ENCODE measurements at places on chromosomes 4 and X.

- H3K27me3 ChIP-seq: no peaks in the 10 kb centered on the region
- H3K36me3 ChIP-seq: peaks cover 28% of the 10 kb centered on the region
- peak overlapping the region; percentile 0 for H3K27ac ChIP-seq
- peaks cover 11% of the 10 kb centered on the region for H3K4me1 ChIP-seq
- H3K4me3 ChIP-seq: no peak overlapping the region
- DNase-seq: no peak
Observed at GRCh38 chrX:123626962-123627361, 105.9 kb downstream of the THOC2 start.

- no peak overlapping the region for H3K4me3 ChIP-seq
- H3K36me3 ChIP-seq: no peaks in the 10 kb centered on the region
- DNase-seq: no peak
- no peaks in the 10 kb centered on the region for H3K4me1 ChIP-seq
- no peaks in the 10 kb centered on the region for H3K27me3 ChIP-seq
Observed at GRCh38 chrX:67718926-67719325, 175.1 kb downstream of the AR start.

- no peaks in the 10 kb centered on the region for H3K27me3 ChIP-seq
- no peaks in the 10 kb centered on the region for H3K36me3 ChIP-seq
- no peaks in the 10 kb centered on the region for H3K4me1 ChIP-seq
- no peak overlapping the region for H3K27ac ChIP-seq
- DNase-seq: no peak
Observed at GRCh38 chr4:180530787-180531186, 1712.4 kb upstream of the TENM3 start.

DNA sequence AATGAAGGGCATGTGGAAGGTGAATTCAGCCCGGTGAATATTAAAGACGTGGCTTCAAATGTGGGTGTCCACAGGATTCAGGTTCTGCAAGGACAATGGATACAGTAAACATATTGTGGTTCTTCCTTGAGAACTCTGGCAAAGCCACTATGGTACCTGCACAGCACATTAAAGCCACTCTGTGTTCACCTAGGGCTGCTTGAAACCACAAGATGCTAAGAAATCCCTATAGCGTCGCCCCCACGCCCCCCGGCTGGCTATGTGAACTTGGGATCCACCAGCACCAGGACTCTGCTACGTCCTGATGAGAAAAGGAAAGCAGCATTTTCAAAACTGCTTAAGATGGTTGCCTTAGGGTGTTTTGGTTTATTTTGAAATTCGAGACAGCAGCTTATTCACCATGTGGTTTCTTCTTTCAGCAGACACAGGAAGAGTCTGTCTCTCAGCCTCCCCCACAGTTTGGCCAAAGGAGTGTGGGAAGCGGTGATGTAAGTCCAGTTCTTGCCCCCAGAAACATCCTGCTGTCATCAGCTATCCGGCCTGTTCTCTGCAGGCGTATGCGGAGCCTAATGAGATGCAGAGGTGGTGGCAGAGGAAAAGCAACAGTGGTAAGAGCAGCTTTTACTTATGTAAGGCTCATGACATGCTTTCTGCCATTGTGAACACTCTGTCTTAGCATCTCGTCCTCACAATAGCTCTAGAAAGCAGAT, 111.5 kb downstream of the AFAP1 start:
- DNase-seq: peak; percentile 21
- peaks cover 57% of the 10 kb centered on the region for H3K4me1 ChIP-seq
- peak overlapping the region; percentile 72 for H3K27ac ChIP-seq
- peaks cover 4% of the 10 kb centered on the region for H3K27me3 ChIP-seq
- H3K4me3 ChIP-seq: peak overlapping the region; percentile 41

DNA sequence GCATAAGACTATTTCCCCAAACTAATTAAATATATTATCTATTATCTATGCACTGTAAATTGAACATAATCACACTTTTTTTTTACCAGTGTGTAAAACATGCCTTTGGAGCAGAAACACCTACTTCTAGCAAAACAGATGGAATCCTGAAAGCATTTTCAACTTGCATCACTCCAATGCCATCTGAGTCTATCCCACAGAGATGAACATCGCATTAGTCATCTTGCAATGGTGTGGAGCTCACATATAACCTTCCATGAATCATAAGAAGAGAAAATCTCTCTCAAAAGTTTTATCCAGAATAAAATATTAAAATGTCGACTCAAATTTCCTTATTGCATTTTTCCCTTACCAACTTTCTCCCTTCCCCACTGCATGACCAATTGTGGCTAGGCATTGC, 406.7 kb upstream of the ACTRT1 start:
- no peak overlapping the region for H3K27ac ChIP-seq
- no peaks in the 10 kb centered on the region for H3K4me1 ChIP-seq
- no peaks in the 10 kb centered on the region for H3K27me3 ChIP-seq
- no peak overlapping the region for H3K4me3 ChIP-seq
- DNase-seq: no peak
- H3K36me3 ChIP-seq: no peaks in the 10 kb centered on the region

GRCh38 chrX:73268463-73268862, 53.8 kb upstream of the NAP1L2 start:
- H3K4me1 ChIP-seq: no peaks in the 10 kb centered on the region
- H3K27ac ChIP-seq: no peak overlapping the region
- no peaks in the 10 kb centered on the region for H3K36me3 ChIP-seq
- H3K27me3 ChIP-seq: peaks cover 2% of the 10 kb centered on the region
- no peak overlapping the region for H3K4me3 ChIP-seq

- peaks cover 1% of the 10 kb centered on the region for H3K36me3 ChIP-seq
- no peak for DNase-seq
- peaks cover 9% of the 10 kb centered on the region for H3K4me1 ChIP-seq
- H3K27ac ChIP-seq: peak overlapping the region; percentile 52
Observed at GRCh38 chr4:13539619-13540445, 4.5 kb downstream of the NKX3-2 start.

- no peaks in the 10 kb centered on the region for H3K27me3 ChIP-seq
- H3K36me3 ChIP-seq: no peaks in the 10 kb centered on the region
- H3K4me3 ChIP-seq: no peak overlapping the region
Observed at GRCh38 chr4:52568351-52568750, 90.8 kb downstream of the USP46 start.

GRCh38 chr4:16890651-16891050, 7.8 kb downstream of the LDB2 start:
- peaks cover 35% of the 10 kb centered on the region for H3K4me1 ChIP-seq
- H3K36me3 ChIP-seq: no peaks in the 10 kb centered on the region
- no peak overlapping the region for H3K27ac ChIP-seq
- H3K4me3 ChIP-seq: no peak overlapping the region

GRCh38 chr4:99483636-99484035, 27.2 kb upstream of the C4orf17 start:
- no peak overlapping the region for H3K27ac ChIP-seq
- peaks cover 3% of the 10 kb centered on the region for H3K27me3 ChIP-seq
- no peak for DNase-seq
- H3K36me3 ChIP-seq: no peaks in the 10 kb centered on the region

DNA sequence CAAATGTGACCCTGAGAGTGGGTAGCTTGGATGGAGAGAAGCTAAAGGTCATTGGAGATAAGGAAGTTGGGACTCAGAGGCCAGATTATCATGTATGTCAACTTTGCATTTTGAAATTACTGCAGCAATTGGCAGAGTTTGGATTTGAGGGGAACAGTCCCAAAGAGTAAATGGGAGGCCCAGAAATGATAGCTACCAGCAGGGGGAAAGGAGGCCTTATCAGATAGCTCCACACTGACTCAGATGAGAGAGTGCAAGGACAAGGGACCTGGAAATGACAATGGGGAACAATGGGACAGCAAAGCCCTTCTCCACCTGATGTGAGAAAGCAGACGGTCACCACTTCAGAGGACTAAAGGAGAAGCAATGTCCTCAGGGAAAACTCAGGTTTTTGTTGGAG, 201.5 kb upstream of the JADE1 start:
- H3K4me1 ChIP-seq: no peaks in the 10 kb centered on the region
- peaks cover 2% of the 10 kb centered on the region for H3K27me3 ChIP-seq
- no peak overlapping the region for H3K4me3 ChIP-seq
- H3K36me3 ChIP-seq: no peaks in the 10 kb centered on the region

DNA sequence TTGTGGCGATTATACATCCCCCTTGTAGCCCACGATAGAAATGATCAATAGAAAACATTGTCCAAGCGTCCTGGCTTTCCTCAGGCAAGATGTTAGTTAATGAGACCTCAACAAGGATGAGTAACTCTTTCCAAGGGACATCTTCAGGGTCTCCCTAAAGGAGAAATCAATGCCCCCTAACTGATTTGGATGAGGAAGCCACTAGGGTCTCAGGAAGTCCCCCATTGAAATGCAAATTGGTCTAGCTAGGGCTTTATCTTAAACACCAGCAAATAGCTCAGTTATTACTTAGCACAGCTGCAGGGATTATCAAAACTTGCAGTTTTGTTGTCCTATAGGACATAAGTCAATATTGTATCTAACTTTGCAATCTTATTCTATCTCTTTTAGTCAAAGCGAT, 721.5 kb downstream of the IL1RAPL1 start:
- H3K4me3 ChIP-seq: no peak overlapping the region
- no peaks in the 10 kb centered on the region for H3K4me1 ChIP-seq
- DNase-seq: no peak
- H3K27ac ChIP-seq: no peak overlapping the region
- no peaks in the 10 kb centered on the region for H3K27me3 ChIP-seq
- H3K36me3 ChIP-seq: no peaks in the 10 kb centered on the region

DNA sequence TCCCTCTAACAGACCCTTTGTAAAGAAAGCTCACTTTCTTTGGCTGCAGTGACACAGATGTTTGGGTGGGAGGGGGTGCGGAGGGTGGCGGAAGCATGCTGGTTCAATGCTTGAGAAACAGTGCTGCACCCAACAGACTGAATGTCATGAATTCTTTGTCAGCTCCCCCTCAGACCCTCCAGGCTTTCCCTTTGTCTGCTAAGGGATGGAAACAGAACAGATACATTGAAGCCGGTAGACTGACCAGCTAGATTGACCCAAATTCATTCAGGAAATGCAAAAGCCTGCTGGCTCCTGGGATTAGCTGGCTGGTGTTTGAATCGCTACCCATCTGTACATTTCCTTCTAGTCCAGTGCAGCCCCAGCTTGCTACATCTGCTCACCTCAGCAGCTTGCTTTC, 90.8 kb upstream of the PAK3 start:
- no peaks in the 10 kb centered on the region for H3K4me1 ChIP-seq
- DNase-seq: no peak
- H3K27me3 ChIP-seq: no peaks in the 10 kb centered on the region
- H3K4me3 ChIP-seq: no peak overlapping the region

DNA sequence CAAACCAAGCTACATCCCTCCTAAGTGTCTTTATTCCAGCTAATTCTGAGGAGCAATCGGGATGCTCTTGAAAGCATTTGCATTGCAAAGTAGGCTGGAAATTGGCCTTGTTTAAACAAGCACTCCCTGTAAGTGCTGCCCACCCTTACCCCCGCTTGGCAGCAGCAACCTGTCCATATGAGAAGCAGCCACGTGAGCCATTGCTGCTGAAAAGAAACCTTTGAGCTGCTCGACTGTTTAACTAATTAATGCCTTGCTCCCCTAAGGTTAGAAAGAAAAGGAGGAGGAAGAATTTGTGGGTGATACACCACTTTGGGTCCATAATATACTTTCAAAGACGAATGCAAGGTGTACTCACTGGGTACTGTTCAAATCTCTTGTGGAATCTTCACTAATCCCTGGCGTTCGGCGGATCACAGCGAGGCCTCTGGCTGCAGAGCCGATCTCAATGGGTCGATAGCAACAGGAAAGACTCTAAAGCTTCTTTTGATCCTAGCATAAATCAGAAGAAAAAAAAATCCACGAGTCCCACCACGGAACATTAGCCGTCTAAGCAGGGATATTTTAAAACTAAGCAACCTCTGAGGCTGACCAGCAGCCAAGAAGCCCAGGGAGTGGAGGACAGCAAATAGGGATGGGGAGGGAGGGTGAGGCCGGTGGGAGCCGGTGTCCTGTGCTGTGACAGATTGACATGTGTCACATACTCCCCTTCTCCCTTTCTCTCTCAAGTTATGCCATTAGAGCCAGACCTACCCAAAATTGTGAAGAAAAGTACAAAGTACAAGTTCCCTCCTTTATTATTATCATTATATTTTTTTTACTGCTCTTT, 37.2 kb upstream of the MGST2 start:
- H3K27me3 ChIP-seq: peaks cover 18% of the 10 kb centered on the region
- H3K4me3 ChIP-seq: no peak overlapping the region
- no peak for DNase-seq
- no peak overlapping the region for H3K27ac ChIP-seq
- H3K4me1 ChIP-seq: no peaks in the 10 kb centered on the region

DNA sequence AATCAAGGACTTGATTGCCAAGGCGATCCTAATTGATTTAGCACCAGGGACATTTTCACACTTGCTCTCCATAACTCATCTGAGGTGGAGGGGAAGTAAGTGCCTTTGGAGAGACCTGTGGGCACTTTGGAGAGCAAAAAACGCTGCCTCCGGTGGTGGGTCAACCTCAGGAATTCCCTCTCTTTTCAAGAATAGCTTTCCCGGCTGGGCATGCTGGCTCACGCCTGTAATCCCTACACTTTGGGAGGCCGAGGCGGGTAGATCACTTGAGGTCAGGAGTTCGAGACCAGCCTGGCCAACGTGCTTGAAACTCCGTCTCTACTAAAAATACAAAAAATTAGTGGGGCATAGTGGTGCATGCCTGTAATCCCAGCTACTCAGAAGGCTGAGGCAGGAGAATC, 49.2 kb downstream of the PRPS1 start:
- H3K4me1 ChIP-seq: peaks cover 70% of the 10 kb centered on the region
- no peak for DNase-seq
- peaks cover 1% of the 10 kb centered on the region for H3K36me3 ChIP-seq
- H3K27me3 ChIP-seq: no peaks in the 10 kb centered on the region

- no peaks in the 10 kb centered on the region for H3K27me3 ChIP-seq
- peaks cover 21% of the 10 kb centered on the region for H3K36me3 ChIP-seq
- DNase-seq: no peak
- H3K4me3 ChIP-seq: no peak overlapping the region
Observed at GRCh38 chr4:109547394-109547793, 12.7 kb upstream of the MCUB start.

GRCh38 chr4:142201041-142201440, 564.7 kb downstream of the IL15 start:
- no peak for DNase-seq
- no peak overlapping the region for H3K27ac ChIP-seq
- no peak overlapping the region for H3K4me3 ChIP-seq
- peaks cover 2% of the 10 kb centered on the region for H3K36me3 ChIP-seq
- no peaks in the 10 kb centered on the region for H3K4me1 ChIP-seq

GRCh38 chr4:123398853-123399626, 2.4 kb downstream of the SPRY1 start:
- DNase-seq: peak; percentile 46
- peaks cover 51% of the 10 kb centered on the region for H3K4me1 ChIP-seq
- peak overlapping the region; percentile 92 for H3K27ac ChIP-seq

GRCh38 chrX:100600340-100600739, 15.6 kb downstream of the TNMD start:
- no peaks in the 10 kb centered on the region for H3K36me3 ChIP-seq
- no peak for DNase-seq
- H3K27ac ChIP-seq: no peak overlapping the region
- no peaks in the 10 kb centered on the region for H3K27me3 ChIP-seq
- no peaks in the 10 kb centered on the region for H3K4me1 ChIP-seq

GRCh38 chr4:110915301-110915700, 292.4 kb upstream of the PITX2 start:
- H3K27ac ChIP-seq: no peak overlapping the region
- no peaks in the 10 kb centered on the region for H3K27me3 ChIP-seq
- H3K4me3 ChIP-seq: no peak overlapping the region
- H3K36me3 ChIP-seq: no peaks in the 10 kb centered on the region
- H3K4me1 ChIP-seq: no peaks in the 10 kb centered on the region

All from activated T-helper 1 cell treated with anti-CD3 and anti-CD28 coated beads, Interleukin-12 subunit alpha, Interleukin-12 subunit beta, Interleukin-2, Interleukin-4 antibody, amounts not matched to agents 30 ng/mL and 10 ng/mL and 1 ng/mL, durations not matched to agents 14 hours and 24 hours and 36 hours (primary cell).